ENCODE measurements at places on chromosomes 11 and 22. TPM values are rescaled to one million over a fixed set of nuclear protein-coding genes. Genes with fewer than 3 reads are reported as not detected.

- DNase-seq: no peak
Measured at GRCh38 chr11:88529426-88529825, 191.9 kb upstream of the CTSC start.

DNA sequence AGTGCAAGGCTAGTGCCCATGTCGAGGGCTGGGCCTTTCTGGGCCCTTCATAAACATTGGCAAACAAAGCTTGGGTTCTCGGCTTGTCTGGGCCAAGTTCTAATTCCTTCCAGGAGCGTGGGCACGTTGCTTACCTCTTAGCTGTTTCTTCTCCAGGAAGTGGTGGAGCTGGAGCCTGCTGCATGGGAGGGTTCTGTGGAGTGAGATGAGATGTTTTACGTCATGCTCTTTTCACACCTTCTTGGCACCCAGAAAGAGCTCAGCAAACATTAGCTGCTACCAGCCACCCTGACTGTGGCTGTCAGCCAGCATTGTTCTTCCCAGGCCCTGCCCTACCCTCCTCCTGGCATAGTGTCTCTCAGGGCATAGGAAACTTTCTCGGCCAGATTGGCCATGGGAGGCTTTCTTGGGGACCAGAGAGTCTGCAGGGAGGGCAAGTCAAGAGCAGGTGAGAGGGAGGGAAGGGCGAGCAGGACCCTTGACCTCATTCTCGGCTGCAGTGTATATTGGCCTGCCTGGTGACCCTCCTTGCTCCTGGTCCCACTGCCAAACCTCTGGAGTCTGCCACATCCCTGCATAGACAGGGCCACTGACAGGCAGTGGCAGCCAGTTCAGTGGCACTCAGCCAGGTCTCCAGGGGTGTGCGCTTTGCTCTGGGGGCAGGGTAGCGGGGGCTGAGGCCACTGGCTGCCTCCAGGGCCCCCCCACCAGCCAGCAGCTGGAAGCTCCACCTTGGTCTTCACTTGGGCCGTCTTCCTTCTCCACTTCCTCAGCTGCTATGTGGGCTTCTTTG is 98.8 kb downstream of the BCR start:
- no peak for DNase-seq

GRCh38 chr11:130775306-130776060 is 140.8 kb downstream of the SNX19 start:
- DNase-seq: no peak

The HOATZ gene
- total RNA-seq: not detected

Data from endothelial cell (in vitro differentiated cells).